NCI-H2227 treated with DMSO at 0.1 percent for 48 hours (cell line): ENCODE measurements at places on chromosomes 1 and 21.

- DNase-seq: peak; percentile 17
These were observed 6.7 kb downstream of the TOR1AIP2 start for GRCh38 chr1:179870870-179871269.

DNA sequence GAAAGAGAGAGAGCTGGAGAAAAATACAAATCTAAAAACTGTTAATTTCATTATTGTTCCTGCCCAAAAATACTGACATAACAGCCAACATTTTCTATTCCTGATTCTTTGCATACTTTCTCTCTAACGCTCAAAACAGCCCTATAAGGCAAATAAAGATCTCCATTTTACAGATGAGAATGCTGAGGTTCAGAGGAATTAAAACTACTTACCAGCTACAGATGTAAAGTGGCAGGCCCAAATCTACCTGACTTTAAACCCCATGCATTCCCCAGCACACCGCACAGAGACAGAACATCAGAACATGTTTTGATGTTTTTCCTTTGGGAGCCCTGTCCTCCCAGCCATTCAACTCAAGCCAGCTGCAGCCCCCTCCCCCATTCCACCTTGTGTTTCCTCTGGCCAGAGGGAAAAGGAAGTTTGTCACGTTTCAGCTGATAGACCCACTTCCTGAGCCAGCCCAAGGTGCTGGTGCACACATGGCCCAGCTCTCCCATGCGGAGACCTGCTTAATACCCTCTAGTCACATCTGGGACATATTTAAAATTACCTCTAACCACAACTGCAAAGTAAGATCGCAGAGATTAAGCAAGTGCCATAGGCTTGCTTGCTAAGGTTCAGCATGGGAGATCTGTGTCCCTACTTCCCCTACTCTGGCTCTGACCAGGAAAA, 133.1 kb upstream of the NFIA start:
- no peak for DNase-seq

DNA sequence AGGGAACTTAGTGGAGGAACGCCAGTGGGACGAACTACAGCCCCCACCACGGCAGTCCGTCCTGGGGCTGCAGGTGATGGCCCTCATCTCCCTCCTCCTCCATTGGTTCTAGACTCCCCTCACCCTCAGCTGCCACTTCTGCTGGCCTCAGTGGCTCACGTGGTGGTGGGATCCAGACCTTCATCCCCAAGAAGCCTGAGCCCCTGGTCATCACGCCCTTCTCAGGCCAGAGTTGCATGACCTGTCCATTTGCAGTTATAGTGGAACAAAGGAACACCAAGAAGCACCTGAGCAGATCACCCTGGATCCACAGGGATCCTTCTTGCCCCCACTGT, 13.0 kb upstream of the FAM110D start:
- DNase-seq: no peak

DNA sequence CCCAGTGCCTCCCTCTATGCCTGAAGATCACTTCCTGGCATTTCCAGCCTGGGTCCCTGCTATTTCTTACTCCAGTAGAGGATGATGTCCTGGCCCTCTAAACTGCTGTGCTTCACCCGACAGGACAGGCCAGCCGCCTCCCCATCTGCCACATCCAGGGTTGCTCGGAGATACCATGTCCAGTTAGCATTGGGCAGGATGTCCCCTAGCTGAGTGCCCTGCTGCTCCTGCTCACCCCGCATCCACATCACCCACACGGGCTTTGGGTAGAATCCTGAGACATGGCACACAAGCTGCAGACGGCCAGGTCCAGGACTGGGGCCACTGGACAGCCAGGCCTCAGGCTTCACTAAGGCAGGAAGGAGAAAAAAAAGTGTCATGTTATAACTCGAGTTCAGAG, 2.0 kb downstream of the CD1B start:
- DNase-seq: no peak

GRCh38 chr21:36756527-36756926, 57.6 kb downstream of the SIM2 start:
- no peak for DNase-seq

DNA sequence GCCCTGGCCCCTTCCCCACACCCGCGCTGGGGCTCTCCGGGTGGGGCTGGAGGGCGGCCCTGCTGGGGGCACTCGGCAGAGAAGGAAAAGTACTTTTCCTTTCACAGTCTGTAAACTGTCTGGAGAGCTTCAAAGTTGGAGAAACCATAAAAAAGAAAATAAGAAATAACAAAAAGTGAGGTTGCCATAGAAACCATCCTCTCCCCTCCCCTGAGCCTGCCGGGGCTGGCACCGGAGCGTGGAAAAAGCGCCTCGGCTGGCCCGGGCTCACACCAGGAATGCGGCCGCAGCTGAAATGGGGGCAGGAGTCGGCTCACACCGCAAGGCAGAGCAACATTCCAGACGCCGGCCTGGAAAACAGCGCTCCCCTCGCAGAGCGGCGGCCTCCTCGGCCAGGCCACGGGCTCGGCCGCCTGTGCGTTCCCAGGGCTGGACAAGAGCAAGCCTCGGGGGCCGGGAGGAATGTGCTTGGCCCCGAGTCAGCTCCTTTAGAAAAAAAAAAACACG, 69.2 kb downstream of the MORN1 start:
- DNase-seq: no peak
